ENCODE measurements at places on chromosomes 16 and 17.

DNA sequence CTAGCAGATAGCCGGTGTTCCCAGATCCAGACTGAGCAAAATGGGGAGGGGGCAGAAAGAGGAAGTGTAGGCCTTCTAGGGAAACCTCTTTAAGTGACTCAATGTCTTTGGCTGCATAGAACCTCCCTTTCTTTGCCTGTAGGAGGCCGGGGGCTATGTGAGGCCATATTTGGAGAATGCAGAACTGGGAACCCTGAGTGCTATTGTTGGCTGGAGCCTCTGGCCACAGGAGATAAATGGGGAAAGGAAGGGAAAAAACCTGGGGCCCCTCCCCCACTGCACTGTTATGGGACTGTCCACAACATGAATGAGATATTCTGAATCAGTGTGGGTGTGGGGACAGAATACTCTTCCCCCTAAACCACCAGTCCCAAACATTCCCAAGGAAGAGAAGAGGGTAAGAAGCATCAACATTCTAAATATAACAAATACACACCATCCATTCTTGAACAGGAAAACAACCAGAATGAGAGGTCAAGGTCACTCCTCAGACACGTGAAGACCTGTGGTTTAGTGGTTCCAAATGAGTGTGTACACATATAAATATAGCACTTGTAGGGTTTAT is 2.4 kb downstream of the VPS25 start:
- DNase-seq: no peak

GRCh38 chr16:57807968-57808528 is 5.8 kb upstream of the KIFC3 start:
- DNase-seq: peak; percentile 44

DNA sequence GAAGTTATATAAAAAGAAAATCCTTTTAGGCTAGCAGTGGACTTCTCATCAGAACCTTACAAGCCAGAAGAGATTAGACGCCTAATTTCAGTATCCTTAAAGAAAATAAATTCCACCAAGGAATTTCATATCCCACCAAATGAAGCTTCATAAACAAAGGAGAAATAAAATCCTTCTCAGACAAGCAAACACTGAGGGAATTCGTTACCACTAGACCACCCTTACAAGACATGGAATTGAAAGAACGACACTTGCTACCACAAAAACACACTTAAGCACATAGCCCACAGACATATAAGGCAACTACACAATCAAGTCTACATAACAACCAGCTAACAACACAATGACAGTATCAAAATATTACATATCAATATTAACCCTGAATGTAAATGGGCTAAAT is 299.2 kb downstream of the TOX3 start:
- DNase-seq: no peak

- DNase-seq: peak; percentile 68
Observed at GRCh38 chr16:66947302-66948065, 12.2 kb downstream of the CES2 start.

DNA sequence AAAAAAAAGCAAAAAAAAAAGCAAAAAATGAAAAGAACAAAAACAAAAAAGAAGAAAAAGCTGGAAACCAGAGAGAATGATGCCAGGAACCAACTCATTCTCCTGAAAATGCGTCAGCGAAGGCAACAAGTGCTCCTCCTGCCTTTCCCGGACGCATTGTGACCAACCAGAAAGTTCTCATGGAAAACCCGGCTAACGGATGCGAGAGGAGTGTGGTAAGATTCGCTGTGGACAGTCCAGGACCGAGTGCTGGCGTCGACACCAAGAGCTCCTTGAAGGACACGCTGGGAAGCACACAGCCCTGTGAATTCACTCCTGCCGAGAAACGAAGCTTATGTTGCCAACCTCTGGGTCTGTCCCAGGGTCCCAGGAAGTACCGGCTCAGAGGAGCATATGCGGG is 43.4 kb downstream of the METRNL start:
- no peak for DNase-seq

DNA sequence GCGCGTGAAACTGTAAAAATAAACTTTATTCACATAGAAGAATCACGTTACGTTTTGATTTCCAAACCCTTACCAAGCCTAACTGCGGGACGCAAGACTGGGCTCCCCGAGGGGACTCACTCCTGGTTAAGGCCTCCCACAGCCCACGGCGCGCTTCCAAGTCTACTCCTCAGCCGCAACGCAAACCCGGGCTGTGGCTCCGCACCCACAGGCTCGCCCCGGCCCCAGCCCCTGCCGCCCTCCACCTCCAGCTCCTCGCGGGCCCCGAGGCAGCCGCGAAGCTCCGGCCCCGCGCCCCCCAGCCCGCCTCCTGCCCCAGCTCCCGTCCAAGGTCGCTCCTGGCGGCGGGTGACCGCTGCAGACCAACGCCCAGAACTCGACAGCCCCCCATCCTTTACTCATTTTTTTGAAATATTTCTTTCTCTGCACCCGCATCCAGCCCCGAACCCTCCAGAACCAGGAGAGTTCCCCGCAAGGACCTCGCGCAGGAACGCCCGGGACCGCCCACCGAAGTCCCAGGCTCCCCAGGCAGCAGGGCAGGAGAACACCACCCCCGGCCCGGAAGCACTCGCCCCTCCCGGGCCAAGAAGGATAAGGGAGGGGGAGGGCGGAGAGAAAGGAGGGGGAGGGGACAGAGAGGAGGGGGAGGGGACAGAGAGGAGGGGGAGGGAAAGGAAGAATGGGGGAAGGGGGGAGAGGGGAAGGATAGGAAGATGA is 912 bp downstream of the USP22 start:
- peak; percentile 52 for DNase-seq

- DNase-seq: no peak
Observed at GRCh38 chr16:4894276-4895150, 42.4 kb downstream of the PPL start.

DNA sequence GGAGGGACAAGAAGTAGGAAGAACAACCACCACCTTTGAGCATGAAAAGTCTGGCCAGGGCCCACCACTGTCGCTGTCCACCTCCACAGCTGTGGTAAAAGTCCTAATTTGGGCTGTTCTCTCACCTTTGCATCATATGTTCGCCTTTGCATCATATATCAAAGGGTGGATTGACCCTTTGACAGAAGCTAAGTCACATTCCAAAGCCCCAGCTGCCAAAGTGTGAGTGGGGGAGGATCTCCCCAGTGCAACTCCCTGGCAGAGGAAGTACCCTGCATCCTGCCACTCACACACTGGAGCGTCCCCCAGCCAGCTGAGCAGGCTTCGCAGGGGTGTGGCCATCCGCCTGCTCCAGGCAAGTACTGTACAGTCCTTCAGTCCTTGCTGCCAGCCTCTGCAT is 12.7 kb upstream of the SPECC1 start:
- DNase-seq: no peak

DNA sequence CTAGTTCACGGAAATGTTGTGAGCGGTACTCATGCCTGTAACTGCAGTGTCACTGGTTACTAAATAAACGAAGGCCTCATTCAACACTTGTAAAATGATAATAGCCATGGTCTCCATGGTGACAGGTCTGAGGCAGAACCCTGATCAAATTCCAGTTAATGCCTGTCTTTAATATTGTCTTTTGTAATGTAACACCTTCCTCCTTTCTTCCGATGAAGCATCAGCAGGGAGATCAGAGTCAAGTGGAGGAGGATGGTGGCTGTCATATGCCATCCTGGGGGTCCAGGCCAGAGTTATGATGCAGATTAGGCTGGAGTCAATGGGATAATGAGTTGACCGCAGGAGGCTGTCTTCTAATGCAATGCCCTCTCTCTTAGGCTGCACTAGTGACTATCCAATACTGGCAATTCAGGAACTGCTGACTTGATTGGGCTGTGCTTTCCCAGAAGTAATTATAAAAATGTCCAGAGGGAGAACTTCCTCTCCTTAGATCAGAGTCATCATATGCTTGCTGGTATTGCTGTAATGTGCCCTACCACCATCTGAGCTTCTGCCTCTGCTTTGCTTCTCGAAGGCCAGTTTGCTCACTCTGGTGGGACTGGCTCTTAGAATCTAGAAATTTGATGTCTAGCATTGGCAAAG is 419.1 kb downstream of the CA10 start:
- no peak for DNase-seq

- DNase-seq: no peak
Observed at GRCh38 chr16:51137097-51137496, 14.0 kb downstream of the SALL1 start.

DNA sequence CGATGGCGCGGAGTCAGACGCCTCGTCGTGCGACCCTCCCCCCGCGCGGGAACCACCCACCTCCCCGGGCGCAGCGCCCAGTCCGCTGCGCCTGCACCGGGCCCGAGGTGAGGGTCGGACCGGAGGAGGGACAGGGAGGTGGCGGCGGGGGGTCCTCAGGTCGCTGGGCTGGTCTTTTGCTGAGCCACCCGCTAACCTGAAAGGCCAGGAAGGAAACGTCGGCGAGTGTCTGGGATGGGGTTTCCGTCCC is 4.9 kb downstream of the TBX2 start:
- DNase-seq: no peak

DNA sequence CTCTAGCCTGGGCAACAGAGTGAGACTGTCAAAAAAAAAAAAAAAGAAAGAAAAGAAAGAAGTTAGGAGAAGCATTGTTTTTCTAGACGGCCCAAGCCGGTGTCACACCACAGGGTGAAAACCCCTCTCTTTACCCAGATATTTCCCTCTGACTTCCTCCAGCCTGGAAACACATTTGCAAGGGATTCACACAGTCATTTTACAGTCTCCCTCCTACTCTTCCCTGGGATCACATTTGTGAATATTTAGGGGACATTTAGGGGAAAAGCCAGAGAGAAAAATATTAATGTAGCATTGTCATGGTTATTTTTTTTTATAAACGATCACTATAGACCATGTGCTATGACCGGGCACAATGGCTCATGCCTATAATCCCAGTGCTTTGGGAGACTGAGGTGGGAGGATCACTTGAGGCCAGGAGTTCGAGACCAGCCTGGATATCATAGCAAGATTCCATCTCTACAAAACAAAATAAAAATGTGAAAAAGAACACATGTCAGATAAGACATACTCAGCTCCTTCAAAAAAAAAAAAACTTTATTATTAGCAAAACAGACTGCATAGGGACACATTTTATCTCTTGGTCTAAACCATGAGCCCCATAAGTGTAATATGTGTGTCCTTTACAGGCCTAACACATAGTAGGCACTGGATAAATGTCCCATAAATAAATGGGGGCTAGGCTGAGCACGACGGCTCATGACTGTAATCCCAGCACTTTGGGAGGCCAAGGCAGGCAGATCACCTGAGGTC is 10.9 kb upstream of the SDR42E2 start:
- no peak for DNase-seq

DNA sequence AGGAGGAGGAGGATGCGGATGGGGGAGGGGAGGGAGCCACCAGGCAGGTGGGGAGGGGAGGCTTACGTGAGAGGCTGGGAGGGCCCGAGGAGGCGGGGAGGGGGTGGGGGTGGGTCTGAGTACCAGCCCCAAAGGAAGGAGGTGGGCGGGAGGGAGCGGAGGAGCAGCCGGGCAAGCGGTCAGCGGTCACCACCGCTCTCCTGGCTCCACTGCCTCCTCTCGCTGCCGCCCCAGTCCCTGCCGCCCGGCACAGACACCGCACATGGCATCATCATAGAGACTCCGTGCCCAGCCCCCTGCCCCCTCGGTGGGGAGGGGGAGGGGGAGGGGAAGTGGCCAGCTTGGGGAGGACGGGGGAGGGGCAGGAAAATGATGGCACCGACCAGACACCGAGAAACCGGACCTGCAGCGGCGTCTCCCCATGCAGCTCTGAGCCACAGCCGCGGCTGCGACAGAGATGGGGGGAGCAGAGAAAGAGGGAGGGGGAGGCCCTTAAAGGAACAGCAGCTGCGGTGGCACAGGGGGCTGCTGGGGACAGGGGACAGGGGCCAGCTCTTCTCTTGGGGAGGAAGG is at the start of gene TLCD3B:
TSS of gene TLCD3B (minus strand) at position 431 of the 573 bp plus-strand sequence. CDS start 744 bp downstream, outside the sequence.
- DNase-seq: no peak
